ENCODE measurements at places on chromosomes 4 and X. TPM values are rescaled to one million over a fixed set of nuclear protein-coding genes. Genes with fewer than 3 reads are reported as not detected.

GRCh38 chrX:115017455-115017854 lies at the start of gene IL13RA2:
IL13RA2 (minus strand) TSS chrX:115017616; CDS start chrX:115017269, 347 bp downstream.
- no peak for DNase-seq

- DNase-seq = no peak
These were observed 42.2 kb downstream of the SMIM10L2A start for GRCh38 chrX:135463937-135464336.

DNA sequence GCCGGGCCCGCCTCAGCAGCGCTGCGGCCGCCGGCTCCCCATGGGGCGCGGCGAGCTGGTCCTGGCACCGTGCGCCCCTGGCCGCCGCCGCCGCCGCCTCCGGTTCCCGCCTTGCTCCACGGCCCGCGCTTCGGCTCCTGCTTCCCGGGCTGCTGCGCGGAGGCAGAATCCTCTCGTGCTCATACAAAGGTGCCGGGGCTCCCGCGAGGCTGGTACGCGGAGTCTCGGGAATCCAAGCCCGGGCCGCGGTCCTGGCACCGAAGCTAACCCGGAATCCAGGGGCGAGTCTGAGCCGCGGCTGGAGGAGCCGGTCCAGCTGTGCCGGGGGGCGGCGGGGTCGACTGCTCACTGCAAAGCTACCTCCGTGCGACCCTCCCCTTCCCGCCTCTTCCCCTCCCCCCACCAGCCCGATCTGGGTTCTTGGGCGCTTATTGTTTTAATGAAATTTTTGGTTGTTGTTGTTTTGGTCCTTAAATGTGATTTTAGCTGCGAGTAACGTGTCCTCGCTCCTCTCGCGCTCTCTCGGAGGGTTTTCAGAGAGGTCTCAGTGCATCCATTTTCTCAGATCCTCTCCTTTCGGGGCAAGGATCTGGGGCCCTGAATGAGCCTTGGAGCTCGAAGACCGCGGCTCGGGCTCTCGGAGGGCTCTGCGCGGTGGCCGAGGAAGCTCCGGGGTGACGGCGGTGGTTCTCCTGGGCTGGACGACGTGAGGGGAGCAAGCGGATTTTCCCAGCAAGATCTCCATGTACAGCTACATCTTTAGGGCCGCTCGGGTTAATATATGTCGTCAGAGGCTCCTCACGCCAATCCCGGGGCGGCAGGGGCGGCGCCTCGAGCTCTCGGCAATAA lies at the start of gene HAND2:
HAND2 (minus strand) TSS at position 753 of the 849 bp plus-strand sequence. CDS start 940 bp downstream, outside the sequence.
- no peak for DNase-seq

NDST3 gene
- total RNA-seq = not detected

DNA sequence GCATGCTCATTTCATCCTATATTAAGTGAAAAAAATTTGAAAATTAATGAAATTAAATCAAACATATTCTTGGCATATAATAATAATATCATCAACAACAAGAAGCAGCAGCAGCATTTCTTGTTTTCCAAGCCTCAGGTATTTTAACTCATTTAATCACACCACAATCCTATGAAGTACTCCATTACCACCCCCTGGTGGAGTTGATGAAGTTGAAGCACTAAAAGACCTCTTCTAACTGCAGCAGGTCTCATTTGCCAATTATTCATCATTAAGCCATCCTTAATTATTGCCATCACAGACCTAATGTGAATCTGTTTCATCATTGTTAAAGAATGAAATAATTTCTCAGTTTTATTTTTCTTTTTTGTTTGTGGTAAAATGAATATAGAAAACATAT lies 801.4 kb upstream of the GRID2 start:
- DNase-seq = no peak

ATP7A gene
- 8.0 TPM for total RNA-seq

RGN gene
- not detected for total RNA-seq

GRCh38 chrX:1794586-1794985 lies 179.7 kb downstream of the ASMT start:
- DNase-seq = no peak

- no peak for DNase-seq
These were observed 39.1 kb downstream of the LAMP2 start for GRCh38 chrX:120429776-120430540.

SORBS2 gene
- total RNA-seq = not detected

MAMLD1 gene
- 2.2 TPM for total RNA-seq

- no peak for DNase-seq
These were observed 17.3 kb downstream of the LAMTOR3 start for GRCh38 chr4:99876946-99877345.

- DNase-seq = no peak
These were observed 81.4 kb downstream of the CEP44 start for GRCh38 chr4:174365018-174365587.

DAPP1 gene
- 23.6 TPM for total RNA-seq

COX7B2 gene
- not detected for total RNA-seq

GAK gene
- 97.0 TPM for total RNA-seq

CC2D2A gene
- not detected for total RNA-seq

DNA sequence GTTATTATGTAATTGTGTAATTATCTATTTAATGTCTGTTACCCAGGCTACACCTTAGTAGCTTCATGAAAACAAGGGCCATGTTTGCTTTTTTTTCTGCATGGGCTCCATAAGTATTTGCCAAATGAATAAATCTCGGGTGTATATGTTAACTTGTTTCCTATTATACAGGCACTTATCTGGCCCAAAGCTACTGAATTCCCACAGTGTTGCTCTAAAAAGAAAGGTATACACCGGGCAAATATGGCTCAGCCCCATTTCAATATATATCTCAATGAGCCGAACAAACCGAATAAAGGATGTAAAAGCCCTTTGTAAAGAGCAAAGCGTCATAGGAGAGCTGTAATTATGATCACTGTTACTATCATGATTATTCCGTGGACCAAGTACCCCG lies 767 bp downstream of the PAQR3 start:
- DNase-seq = no peak

- peak; percentile 46 for DNase-seq
These were observed 19.4 kb downstream of the MTM1 start for GRCh38 chrX:150587585-150588503.

- no peak for DNase-seq
These were observed 52.4 kb upstream of the APELA start for GRCh38 chr4:164824581-164824980.

DNA sequence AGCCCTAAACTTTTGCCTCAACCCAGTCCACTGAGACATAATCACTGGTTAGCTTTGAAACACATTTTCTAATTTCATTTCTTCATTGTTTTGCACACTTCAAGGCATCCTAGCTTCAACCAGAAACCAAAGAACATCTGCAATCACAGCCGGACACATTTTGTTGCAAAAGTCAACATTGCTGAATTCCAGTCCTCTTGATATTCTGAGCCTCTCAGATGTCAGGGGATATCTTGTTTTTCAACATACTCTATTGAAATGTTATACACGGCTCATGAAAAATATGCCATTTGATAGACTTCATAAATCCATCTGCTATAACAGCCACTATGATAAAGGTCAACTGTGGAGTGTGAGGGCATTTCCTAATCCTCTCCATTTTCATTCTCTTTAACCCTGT lies 241.6 kb upstream of the PUDP start:
- DNase-seq = no peak

DNA sequence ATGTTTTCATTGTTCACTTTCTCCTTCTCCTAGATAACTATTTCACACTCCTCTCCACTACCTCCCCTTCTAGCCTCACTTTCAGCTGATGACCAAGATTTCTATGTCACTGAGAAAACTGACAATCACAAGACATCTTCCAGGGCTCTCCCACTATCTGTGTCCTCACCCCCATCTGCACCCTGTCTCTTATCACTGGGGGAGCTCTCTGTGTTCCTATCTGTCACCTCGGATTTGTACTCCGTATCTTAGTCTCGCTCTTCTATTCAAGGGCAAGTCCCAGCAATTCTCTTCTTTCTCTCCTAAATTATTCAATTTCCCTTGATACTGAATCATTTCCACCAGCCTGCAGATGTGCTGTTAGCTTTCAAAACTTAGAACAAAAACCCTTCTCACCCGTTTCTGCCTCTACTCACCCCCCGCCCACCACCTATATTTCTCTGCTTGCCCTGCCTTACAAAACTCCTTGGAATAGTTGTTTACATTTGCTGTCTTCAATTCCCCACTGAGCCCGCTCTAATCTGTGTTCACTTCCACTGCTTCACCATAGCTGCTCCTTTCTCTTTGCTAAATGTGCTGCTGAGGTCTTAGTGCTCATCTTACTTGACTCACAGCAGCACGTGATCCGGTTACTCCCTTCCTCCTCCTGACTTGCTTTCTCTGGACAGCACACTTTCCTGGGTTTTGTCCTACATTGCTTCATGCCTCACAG lies 293.2 kb downstream of the UNC5C start:
- no peak for DNase-seq

GRCh38 chr4:7324651-7325121 lies 110.0 kb downstream of the PSAPL1 start:
- DNase-seq = peak; percentile 35

KLHL4 gene
- not detected for total RNA-seq

ELOVL6 gene
- total RNA-seq = 8.5 TPM

SPATA4 gene
- total RNA-seq = not detected
